Myometrial cell (primary cell): ENCODE measurements at places on chromosomes 4 and X. TPM values are rescaled to one million over a fixed set of nuclear protein-coding genes. Genes with fewer than 3 reads are reported as not detected.

The PCSK1N gene
- 0.53 TPM in 1 of 2 replicates, not detected in the other for total RNA-seq

The PPM1K gene
- total RNA-seq: 15.1 and 19.0 TPM in 2 replicates

The RNF175 gene
- not detected in 2 replicates for total RNA-seq

The HPGD gene
- total RNA-seq: not detected in 2 replicates

The BTK gene
- total RNA-seq: under 0.01 TPM in 1 of 2 replicates, not detected in the other

The L1CAM gene
- total RNA-seq: 13.1 and 19.0 TPM in 2 replicates

The DCAF4L1 gene
- not detected in 2 replicates for total RNA-seq

The ERVMER34-1 gene
- total RNA-seq: under 0.01 TPM in 1 of 2 replicates, not detected in the other

The PUDP gene
- total RNA-seq: 15.3 and 20.6 TPM in 2 replicates

The OCRL gene
- total RNA-seq: 12.6 and 13.3 TPM in 2 replicates

The PSAPL1 gene
- total RNA-seq: not detected in 2 replicates

The PGRMC2 gene
- total RNA-seq: 12.4 and 18.6 TPM in 2 replicates

The ARHGAP36 gene
- total RNA-seq: not detected in 2 replicates

The KLHL2 gene
- 6.9 and 7.3 TPM in 2 replicates for total RNA-seq

The UNC5C gene
- under 0.01 and 0.58 TPM in 2 replicates for total RNA-seq

The RHOH gene
- total RNA-seq: 0.53 TPM in 1 of 2 replicates, not detected in the other

The PF4V1 gene
- total RNA-seq: 1.6 TPM in 1 of 2 replicates, not detected in the other

The FAM53A gene
- 2.3 and 5.5 TPM in 2 replicates for total RNA-seq

The FGF16 gene
- not detected in 2 replicates for total RNA-seq

The KCND1 gene
- total RNA-seq: 1.4 and 2.0 TPM in 2 replicates

The TACC3 gene
- 42.4 and 45.5 TPM in 2 replicates for total RNA-seq

The ZNF185 gene
- total RNA-seq: 2.5 and 3.2 TPM in 2 replicates

The LANCL3 gene
- total RNA-seq: not detected in 2 replicates

The CTAG2 gene
- not detected in 2 replicates for total RNA-seq

The ZNF732 gene
- under 0.01 and 0.53 TPM in 2 replicates for total RNA-seq

The TRAPPC11 gene
- 30.5 and 33.7 TPM in 2 replicates for total RNA-seq
